ENCODE measurements at places on chromosomes 1 and 21.

DNA sequence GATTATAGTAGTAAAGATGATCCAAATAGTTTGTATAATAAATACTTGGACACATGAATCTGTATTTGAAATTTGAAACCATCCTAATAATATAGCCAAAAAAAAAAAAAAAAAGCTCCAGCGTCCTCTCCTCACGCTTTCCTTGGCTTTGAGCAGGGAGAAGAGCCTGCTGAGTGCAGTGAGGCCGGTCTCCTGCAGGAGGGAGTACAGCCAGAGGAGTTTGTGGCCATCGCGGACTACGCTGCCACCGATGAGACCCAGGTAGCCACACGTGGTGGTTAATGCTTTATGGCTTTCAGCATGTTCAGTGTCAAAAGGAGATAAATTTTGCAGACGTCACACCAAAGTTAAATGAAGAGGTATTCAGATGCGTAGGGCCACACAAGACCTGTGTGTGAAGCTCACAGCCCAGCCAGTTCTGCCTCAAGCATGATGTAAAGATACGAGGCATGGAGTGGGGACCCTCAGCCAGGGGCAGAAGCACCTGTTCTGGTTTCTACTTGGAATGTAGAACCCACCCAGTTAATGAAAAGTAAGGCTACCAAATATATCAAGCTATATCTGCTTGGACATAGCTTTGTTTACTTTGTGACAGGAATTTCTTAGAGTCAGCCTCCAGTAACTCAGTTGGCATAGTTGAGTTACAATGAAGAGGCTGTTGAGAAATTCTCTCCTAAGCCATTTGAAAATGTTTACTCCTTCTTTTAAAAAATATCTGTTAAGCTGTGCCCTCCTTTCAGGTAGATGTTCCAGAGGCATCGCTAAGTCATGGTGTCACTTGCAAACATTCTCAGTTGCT lies 8.1 kb downstream of the PRMT2 start:
- H3K4me3 ChIP-seq = no peak overlapping the region
- H3K27me3 ChIP-seq = no peaks in the 10 kb centered on the region
- DNase-seq = no peak
- H3K36me3 ChIP-seq = peaks cover 93% of the 10 kb centered on the region
- peak overlapping the region; percentile 63 for H3K27ac ChIP-seq

DNA sequence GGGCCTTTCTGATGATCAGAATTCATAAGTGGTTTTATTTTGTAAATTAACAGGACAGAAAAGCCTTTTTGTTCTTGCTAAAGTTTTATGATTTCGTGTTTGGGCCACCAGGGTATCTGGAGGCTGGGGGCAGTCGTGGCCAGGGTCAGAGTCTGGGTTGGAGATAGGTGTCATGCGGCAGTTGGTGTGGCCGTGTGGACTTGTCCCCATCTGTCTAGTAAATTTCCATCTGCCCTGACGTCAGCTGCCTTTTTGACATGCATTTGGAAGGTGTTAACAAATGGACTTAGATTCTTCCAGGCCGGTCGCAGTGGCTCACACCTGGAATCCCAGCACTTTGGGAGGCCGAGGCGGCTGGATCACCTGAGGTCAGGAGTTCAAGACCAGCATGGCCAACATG lies 56.8 kb downstream of the SKI start:
- H3K27ac ChIP-seq = peak overlapping the region; percentile 82
- peaks cover 16% of the 10 kb centered on the region for H3K4me1 ChIP-seq
- H3K27me3 ChIP-seq = no peaks in the 10 kb centered on the region
- no peak overlapping the region for H3K4me3 ChIP-seq
- no peak for DNase-seq

DNA sequence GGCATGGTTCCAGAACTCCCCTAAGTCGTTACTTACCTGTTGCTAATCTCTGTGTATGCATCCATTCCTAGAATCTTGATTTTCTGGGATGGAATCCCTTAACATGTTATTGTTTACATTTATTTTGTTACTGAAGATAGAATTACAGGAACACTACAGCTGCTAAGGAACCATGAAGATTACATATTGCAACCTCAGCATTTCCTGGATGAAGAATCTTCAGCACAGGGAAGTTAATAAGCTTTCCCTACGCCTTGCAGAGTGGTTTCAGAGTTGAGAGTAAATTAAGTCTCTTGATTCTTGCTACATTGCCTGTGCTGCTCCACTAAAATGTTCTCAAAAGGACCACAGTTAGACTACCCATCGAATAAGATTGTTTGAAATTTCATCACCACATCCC lies 31.4 kb upstream of the GBP6 start:
- no peak overlapping the region for H3K4me3 ChIP-seq
- H3K36me3 ChIP-seq = no peaks in the 10 kb centered on the region
- DNase-seq = no peak
- no peak overlapping the region for H3K27ac ChIP-seq
- no peaks in the 10 kb centered on the region for H3K27me3 ChIP-seq

GRCh38 chr1:240282061-240282830 lies 190.6 kb downstream of the FMN2 start:
- H3K4me1 ChIP-seq = no peaks in the 10 kb centered on the region
- H3K27me3 ChIP-seq = no peaks in the 10 kb centered on the region
- H3K36me3 ChIP-seq = no peaks in the 10 kb centered on the region
- no peak for DNase-seq
- H3K27ac ChIP-seq = no peak overlapping the region

DNA sequence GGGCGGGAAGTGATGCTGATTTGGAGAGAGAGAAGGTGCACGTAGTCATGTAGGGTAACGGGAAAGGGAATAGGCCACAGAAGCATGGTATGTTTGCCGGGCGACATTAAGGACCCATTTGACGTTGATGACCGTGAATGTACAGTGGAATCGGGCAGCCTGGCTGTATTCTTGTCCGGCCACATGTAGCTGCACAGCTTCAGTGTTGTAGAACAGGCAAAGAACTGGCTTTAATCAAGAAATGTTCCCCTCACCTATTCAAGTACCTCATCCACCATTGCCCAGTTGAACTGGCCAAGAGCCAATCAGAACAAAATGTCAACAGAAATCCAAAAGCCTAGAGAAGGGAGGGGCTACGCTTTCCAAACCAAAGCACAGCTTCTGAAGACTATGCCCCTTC lies 104.8 kb downstream of the DHRS3 start:
- peaks cover 9% of the 10 kb centered on the region for H3K36me3 ChIP-seq
- peak overlapping the region; percentile 19 for H3K27ac ChIP-seq
- no peaks in the 10 kb centered on the region for H3K27me3 ChIP-seq

Data from effector memory CD8-positive, alpha-beta T cell (primary cell).